ENCODE measurements at places on chromosomes 2 and 18.

GRCh38 chr2:168149150-168149974 lies 98.0 kb downstream of the STK39 start:
- DNase-seq = peak; percentile 28

- DNase-seq = no peak
Measured at GRCh38 chr2:27379383-27379835, 1.1 kb downstream of the ZNF513 start.

DNA sequence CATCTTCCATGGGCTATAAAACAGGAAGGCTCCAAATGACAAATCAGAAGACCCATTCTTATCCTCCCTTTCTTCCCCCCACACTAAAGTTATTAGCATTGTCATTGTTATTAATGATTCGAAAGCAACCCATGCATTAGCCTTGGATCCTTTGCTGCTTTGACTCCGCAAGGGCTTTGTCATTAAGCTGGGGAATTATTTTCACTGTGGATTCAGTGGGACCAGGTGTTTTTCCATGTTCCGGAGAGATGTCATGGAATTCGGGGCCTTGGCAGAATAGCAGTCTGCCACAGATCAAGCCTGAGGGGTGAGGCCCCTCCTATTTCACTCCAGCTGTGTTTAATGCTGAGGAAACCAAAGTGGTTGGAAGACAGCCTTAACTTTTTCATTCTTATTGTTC lies 357.1 kb downstream of the EN1 start:
- no peak for DNase-seq

- no peak for DNase-seq
Measured at GRCh38 chr18:50917021-50917420, 38.1 kb downstream of the ME2 start.

- no peak for DNase-seq
Measured at GRCh38 chr2:155203178-155203577, 504.7 kb downstream of the KCNJ3 start.

DNA sequence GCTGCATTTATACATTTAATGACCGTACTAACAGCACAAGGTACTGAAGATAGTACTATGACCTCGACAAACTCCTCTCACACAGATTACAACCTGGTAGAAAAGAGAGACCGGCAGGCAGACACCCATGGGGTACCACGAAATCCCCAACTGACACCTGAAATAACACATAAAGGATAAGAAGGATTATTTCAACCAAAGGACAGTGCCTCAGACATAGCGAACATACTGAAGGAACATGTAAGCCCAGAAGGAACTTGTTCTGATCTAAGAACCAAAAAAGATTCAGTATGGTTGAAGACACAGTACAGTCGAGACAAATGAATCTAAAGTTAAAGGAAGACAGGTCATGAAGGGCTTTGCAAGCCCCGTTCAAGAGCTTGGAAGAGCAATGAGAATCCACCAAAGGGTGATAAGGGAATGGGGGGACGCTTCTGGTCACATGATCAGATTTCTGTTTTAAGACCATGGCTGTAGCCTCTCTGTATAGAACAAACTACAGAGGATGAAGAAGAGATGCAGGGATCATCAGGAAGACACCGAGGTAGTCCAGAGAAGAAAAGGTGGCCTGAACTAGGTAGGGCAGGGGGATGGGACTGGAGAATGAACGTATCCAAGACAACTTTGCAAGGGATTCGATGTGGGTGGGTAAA lies 902 bp downstream of the MCFD2 start:
- DNase-seq = no peak

DNA sequence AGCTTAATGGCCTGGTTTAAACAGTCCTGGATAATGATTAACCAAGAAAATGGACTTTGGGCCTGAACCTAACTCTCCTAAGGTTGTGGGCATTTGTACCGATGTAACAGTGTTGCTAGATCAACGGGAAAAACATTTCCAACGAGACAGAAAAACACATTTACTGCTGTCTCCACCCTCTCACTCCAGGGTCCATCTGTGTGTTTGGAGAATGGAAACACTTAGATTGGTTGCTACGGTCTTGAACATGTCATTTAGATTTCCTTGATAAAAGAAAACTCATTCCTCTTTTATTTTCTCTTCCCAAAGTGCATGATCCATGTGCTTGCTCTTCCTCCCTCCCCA lies 88.0 kb downstream of the SOCS6 start:
- DNase-seq = no peak

- peak; percentile 51 for DNase-seq
Measured at GRCh38 chr2:12014088-12014960, 267.9 kb downstream of the LPIN1 start.

DNA sequence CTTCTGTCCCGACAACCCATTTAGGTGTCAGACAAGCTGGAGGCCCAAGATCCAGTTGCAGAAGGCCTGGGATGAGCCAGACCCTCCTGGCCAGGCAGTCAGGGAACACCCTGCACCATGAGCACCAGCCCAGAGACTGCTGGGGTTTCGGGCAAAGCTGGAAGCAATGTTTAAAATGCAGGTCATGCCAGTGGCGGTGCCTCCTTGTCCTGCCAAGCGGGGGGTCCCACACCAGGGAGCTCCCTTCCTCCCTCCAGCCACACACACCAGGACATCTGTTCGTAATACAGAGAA lies 230.2 kb downstream of the ATAD2B start:
- no peak for DNase-seq

- no peak for DNase-seq
Measured at GRCh38 chr2:165746501-165746900, 47.5 kb downstream of the GALNT3 start.

DNA sequence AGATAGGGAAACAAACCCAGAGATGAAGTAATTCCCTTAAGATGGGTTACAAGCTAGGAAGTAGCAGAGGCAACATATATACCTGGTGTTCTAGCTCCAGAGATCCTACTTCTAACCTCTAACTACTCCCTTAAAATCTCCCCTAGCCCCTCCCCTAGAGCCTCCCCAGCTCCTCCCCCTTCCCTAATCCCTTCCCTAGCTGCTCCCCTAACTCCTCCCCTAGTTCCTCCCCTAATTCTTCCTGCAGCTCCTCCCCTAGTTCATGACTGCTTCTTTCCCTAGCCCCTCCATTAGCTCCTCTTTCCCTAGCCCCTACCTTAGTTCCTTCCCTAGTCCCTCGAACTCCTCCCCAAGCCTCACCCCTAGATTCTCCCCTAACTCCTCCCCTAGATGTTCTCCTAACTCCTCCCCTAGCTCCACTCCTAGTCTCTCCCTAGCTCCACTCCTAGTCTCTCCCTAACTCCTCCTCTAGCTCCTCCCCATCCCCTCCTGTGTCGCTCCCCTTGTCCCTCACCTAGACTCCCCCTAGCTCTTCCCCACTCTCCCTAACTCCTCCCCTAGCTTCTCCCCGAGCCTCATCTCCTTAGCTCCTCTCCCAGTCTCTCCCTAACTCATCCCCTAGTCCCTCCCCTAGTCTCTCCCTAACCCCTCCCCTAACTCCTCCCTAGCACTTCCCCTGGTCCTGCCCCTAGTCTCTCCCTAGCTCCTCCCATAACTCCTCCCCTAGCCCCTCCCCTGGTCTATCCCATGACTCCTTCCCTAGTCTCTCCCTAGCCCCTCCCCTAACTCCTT lies 108.9 kb downstream of the CD226 start:
- DNase-seq = no peak

GRCh38 chr2:111705239-111705638 lies 178.8 kb downstream of the ANAPC1 start:
- no peak for DNase-seq

- no peak for DNase-seq
Measured at GRCh38 chr2:238668426-238668825, 179.5 kb upstream of the TWIST2 start.

- DNase-seq = no peak
Measured at GRCh38 chr2:28643327-28643726, 108.3 kb upstream of the PPP1CB start.

GRCh38 chr2:111620281-111620680 lies 263.7 kb downstream of the ANAPC1 start:
- DNase-seq = no peak

GRCh38 chr2:62660087-62660486 lies 45.4 kb upstream of the EHBP1 start:
- no peak for DNase-seq

- DNase-seq = peak; percentile 89
Measured at GRCh38 chr18:48951448-48952286, 902 bp upstream of the SMAD7 start.

GRCh38 chr2:1415501-1415900 lies 2.2 kb downstream of the TPO start:
- no peak for DNase-seq

GRCh38 chr2:160582490-160583145 lies 89.0 kb upstream of the RBMS1 start:
- DNase-seq = no peak

DNA sequence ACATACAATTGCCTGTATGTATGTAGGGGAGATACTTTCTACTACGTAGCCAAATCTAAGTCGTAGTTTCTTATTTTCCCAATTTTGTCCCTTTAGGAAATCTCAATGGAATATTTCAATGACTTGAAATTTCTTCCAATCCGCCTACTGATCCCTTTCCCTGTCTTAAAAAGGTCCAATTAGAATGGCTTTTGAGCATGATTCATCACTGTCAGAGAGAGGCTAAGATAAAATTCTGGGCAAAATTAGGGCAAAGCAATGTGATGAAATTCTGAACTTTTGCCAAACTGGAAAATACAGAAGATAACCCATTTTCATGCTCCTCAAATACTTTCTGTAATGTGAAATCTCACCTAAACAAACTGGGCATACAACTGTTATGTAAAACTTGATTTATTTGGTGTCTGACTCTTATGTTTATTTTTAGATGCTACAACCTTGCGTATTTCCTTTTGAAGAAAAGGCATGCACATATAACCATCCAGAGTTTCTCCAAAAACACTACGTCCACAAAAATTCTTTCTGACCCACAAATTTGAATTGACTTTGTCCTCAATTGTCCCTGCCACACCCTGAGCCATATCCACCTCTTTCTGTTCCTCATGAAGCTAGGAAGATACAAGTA lies 147.1 kb downstream of the IKZF2 start:
- no peak for DNase-seq

DNA sequence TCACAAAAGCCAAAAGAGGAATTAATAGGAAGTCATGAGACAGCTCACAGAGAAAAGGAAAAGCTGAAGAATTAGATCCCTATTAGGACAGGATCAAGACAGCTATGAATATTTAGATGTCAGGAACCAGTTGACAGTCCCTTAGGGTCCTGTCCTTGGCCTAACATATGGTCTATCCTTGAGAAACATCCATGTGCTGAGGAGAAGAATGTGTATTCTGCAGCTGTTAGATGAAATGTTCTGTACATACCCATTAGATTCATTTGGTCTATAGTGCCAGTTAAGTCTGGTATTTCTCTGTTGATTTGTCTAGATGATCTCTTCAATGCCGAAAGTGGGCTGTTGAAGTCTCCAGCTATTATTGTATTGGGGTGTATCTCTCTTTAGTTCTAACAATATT lies 37.6 kb upstream of the SLC40A1 start:
- DNase-seq = no peak

- DNase-seq = no peak
Measured at GRCh38 chr2:186913870-186914269, 64.9 kb upstream of the ZSWIM2 start.

DNA sequence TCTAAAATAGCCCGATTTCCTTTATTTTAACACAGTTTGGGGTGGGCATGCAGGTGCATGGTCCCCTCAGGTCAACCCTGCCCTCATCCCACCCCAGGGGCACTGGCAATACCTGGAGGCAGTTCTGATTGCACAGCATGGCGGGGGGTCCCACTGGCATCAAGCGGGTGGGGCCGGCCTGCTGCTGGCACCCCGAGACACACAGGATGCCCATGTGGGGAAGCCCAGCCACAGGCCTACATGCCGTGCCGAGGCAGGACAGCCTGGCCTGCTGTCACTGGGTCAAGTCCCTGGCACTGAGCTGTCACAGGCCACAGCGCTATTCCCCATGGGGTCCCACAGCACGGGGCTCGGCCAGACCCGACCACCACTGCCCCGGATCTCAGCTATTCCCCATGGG lies 11.9 kb upstream of the KCNG2 start:
- DNase-seq = no peak

- DNase-seq = no peak
Measured at GRCh38 chr2:217683106-217683870, 319.5 kb downstream of the TNS1 start.

GRCh38 chr18:14921031-14921430 lies 173.1 kb downstream of the ANKRD30B start:
- DNase-seq = no peak

- no peak for DNase-seq
Measured at GRCh38 chr18:59083136-59083818, 56.4 kb upstream of the SEC11C start.

GRCh38 chr2:237164474-237165042 lies 78.9 kb downstream of the COPS8 start:
- no peak for DNase-seq

DNA sequence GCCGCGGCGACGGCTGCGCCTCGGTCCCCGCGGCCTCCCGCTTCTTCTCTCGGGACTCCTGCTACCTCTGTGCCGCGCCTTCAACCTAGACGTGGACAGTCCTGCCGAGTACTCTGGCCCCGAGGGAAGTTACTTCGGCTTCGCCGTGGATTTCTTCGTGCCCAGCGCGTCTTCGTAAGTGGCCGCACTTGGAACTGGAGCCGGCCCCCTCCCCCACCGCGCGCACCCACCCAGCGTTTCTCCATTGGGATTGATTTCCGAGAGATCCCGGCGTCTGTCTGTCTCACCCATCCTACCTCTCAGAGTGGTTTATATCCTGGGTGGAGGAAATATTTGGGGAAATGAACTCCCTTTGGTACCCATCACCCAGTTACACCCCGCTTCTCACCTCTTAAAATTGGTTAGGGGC lies 498 bp downstream of the ITGAV start:
- no peak for DNase-seq

DNA sequence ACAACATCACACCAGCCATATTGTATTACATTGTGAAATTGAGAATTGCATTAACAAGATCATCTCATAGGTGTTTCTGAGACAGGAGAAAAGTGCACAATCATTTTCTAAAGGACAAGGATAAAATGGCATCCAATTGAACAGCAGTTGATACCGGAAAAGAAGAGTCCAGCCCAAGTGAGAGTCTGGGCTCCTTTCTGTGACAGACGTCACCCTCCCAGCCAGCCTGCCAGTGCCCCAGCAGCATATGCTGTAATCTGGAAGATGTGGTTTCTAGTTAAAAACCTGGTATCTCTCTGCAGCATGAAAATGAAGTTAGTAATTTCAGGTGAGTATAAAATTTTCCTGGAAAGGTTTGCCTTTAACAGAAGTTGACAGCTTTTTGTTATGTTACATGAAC lies 1531.7 kb upstream of the PIK3C3 start:
- no peak for DNase-seq

DNA sequence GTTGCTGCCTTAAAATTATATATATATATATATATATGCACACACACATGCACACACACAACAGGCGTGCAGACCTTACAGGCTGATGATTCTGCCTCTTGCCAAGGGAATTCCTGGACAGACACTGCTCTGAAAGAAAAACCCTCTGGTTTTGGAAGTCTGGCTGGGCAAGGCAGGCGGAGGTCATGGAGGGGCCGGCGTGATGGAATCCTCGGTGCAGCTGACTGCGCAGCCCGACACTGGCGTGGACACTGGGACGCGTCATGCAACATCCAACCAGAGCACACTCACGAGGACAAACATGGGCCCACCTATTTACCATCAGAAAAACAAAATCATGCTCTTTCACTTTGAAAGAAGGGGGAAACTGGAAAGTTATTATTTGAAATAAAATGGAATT lies 235.3 kb downstream of the ZNF516 start:
- DNase-seq = no peak

- no peak for DNase-seq
Measured at GRCh38 chr2:133562558-133562957, 5.7 kb downstream of the NCKAP5 start.

- no peak for DNase-seq
Measured at GRCh38 chr2:151096235-151096634, 165.4 kb downstream of the RBM43 start.
